ENCODE measurements at places on chromosomes 1 and 21.

DNA sequence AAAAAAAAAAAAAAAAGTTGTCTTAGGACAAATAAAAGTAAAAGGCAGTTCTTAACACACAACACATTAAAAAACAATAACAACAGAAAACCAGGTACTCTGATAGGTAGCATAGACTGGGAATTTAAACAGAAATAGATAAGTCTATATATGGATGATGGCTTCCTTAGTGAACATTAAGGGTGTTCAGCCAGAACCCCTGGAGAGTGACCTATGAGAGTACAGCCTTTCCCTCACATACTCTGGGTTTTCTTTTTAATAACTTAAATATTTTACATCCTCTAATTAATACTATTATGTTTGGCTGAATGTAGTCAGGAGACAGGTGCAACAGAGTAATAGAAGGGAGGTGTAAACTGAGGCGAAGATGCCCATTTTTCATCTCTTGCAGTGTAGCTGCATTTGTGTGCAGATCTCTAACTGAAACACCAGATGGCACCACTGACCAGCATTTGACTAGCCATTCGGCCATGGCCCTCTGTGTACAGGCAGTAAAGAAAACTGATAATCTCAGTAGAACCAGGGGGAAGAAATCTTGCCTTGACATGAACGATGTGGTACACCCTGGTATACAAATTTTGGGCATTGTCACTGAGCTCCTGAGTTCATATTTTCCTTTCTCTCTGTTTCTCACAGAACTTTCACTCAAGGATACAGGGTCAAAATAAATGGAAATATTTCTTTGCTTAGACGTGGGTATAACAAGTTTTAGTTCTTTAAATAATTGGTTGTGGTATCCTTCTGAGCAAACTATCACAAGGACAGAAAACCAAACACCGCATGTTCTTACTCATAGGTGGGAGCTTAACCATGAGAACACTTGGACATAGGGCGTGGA, 7.6 kb downstream of the TTF2 start:
- DNase-seq, result peak; percentile 86

DNA sequence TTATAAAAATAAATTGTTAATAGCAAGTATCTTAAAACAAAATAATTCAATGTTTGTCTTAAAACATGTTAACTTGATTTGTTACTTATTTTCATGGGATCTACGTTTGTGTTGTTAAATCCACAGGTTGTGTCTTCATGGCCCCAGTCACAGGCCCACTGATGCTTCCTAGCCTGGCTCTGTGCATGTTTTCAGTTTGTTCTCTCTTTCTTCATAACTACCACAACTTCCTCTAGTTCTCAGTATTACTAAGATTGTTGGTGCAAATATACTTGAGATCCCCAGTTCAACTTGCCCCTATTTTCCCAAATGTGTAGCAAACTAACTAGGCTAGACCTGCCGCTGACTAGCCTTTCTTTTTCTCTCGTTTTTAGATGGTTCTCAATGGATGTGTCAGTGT, 250.5 kb downstream of the NRIP1 start:
- DNase-seq, result no peak

DNA sequence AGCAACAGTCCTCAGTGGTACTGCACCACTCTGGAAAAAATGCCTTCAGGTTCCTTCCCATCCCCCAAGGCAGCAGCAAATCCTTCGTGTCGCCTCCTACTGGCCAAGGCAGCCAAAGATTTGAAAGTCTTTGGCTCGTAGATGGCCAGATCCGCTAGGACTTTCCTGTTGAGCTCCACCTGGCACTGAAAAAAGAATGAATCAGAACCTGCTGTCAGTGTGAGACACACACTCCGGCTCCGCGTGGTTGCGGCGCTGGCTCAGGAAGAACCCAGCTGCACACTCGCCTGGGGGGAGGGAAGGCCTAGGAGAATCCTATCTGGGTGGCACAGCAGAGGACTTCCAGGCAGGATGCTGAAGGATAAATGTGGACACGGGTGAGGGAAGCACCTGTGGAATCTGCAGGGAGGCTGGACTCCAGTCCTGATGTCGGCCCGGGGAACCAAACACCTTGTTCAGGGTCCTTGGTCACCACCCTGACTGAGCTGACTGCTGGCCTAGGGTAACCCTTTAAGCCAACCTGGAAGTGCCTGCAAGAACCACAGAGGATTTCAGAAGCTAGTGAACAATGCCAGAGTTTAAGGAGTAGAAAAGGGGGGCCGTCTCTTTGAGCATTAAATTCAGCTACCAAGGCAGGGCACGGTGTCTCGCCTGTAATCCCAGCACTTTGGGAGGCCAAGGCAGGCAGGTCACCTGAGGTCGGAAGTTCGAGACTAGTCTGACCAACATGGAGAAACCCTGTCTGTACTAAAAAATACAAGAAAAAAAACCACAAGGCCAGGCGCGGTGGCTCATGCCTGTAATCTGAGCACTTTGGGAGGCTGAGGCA, 3.2 kb upstream of the CCNL2 start:
- peak; percentile 40 for DNase-seq

DNA sequence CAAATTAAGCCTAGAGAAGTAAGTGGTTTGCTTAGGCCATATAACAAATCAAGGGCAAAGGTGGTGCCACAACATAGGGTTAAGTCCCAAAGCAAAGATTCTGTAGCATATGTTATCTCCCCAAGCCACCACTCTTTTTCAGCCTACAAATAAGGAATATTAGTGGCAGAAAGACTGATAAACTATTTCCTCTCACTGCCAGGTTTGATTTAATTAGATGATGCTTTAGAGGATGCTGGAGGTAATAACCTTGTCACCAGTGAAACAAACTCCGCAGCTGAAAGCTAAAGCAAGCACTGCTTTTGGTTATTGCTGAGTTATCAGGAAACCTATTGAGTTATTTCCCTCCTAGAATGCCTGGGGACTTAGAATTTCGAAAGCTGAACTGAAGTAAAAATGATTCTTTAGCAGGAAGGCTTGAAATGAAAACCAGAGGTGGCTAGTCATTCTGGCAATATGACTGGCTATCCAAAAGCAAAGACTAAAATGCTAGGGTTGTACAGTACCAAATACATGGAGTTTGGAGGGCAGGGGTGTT, 145.2 kb downstream of the SYT2 start:
- no peak for DNase-seq

GRCh38 chr1:57063406-57064125, 97.8 kb upstream of the C8B start:
- DNase-seq, result no peak

DNA sequence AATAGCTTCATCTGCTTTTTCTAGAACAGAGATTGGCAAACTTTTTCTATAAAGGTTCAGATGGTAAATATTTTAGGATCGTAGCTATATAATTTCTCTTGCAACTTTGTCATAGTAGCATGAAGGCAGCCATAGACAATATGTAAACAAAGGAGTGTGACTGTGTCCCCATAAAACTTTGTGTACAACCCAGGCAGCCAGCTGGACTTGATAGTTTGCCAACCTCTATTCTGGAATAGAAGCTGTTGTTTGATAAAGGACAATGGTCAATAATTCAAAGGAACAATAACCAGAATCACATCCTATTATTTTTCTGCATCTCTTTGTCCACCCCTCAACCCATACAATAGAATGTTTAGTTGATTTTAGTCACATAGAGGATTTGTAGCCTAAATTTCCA, 286.7 kb downstream of the LMX1A start:
- peak; percentile 88 for DNase-seq

DNA sequence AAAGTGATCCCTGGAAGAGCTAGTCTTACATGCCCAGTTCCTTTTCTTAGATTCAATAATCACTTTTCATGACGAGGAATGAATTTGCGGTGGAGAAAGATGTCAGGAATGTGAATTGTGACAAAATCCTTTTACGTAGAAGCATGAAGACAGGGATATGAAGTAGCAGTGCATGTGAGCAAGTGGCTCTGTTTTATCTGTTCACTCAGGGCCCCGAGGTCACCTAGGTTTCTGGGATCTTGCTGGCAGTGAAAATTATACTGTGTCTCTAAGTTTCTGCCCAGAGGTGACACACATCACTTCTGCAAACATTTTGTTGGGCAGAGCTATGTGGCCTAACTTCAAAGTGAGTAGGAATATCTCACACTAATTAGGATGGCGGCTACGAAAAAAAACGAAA, 79.3 kb downstream of the USP25 start:
- DNase-seq, result no peak

GRCh38 chr21:46559291-46559983, 45.4 kb downstream of the S100B start:
- DNase-seq, result no peak

DNA sequence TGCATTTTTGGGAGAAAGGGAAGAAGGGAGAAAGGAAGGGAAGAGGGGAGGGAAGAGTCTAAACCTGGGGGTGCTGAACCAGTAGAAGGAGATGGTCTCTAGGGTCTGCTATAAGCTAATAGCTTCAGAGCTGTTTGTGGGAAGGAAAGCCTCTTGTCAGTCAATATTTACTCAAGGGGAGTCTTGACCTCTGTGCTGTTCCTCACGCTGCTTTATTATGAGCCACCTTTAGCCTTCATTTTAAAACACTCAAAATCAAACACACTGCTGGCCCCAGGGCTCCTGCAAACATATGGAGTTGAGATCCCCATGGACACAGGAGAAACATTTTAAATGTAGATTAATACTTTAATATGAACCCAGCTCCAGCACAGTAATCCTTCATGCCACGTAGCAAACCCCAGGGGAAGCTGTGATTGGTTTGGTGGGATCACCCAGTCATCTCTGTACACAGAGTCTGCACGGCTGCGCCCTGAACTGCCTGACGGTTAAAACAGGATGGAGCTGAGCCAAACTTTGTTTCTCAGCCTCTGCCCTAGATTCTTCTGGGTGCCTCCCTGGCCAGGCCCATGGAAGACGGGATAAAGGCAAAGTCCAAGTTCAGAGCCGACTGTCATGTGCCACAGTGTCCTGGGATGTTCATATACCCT, 40.2 kb upstream of the VWA5B1 start:
- DNase-seq, result peak; percentile 23

GRCh38 chr1:245700631-245701030, 545.8 kb downstream of the KIF26B start:
- no peak for DNase-seq

DNA sequence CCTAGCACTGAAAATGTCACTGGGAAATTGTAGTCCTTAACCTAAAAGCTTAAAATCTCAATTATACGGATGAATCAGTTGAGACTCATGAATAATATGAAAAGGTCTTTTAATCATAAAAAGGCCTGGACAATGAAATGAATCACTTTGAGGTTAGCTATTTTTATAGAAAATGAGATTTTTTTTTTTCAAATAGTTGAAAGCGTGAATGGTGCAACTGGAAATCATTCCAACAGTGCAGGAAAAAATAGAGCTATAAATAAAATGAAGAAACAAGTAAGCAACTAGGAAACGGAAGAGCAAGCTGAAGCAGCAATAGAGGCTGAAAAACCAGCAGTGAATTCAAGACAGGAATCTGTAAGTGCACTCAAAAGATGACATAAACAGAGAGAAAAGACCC, 142.9 kb downstream of the BACH1 start:
- no peak for DNase-seq

- no peak for DNase-seq
Measured at GRCh38 chr1:228318823-228319241, 87.8 kb downstream of the TRIM11 start.

GRCh38 chr1:177858332-177858821, 111.5 kb downstream of the SEC16B start:
- DNase-seq, result peak; percentile 14

GRCh38 chr1:14659913-14660312, 61.4 kb downstream of the KAZN start:
- DNase-seq, result no peak

DNA sequence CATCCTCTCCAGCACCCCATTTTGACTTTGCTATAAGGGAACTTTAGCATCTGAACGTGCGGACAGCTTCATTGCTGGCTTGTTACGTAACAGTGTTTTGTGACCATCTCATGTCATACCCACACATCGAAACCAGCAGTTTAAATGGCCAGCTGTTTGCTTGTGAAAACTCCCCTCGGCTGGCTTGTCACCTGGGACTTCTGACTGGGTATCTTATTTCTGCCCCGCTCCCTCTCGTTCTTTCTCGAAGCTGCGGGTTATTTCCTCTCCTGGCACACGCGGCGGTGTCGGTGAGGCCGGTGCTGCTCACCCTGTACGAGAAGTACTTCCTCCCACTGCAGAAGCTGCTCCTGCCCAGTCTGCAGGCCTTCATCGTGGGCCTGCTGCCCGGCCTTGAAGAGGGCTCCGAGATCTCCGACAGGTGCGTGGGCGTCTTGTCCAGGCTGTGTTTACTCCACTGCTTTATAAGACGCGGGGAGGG, 43.5 kb downstream of the DOP1B start:
- no peak for DNase-seq

GRCh38 chr1:41678111-41678878, 193.8 kb upstream of the EDN2 start:
- DNase-seq, result no peak

DNA sequence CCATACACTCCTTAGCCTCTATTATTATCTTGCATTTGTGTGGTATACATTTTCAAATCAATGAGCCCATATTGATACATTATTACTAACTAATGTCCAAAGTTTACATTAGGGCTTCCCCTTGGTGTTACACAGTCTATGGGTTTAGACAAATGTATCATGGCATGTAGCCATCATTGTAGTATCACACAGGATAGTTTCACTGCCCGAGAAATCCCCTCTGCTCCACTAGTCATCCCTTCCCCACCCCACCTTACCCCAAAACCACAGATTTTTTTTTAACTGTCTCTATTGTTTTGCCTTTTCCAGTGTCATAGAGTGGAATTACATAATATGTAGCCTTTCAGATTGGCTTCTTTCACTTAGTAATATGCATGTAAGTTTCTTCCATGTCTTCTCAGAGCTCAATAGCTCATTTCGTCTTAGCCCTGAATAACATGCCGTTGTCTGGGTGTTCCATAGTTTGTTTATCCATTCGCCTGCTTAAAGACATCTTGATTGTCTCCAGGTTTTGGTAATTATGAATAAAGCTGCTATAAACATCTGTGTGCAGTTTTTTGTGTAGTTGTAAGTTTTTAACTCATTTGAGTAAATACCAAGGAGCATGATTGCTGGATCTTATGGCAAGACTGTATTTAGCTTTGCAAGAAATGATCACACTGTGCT, 86.4 kb upstream of the LYST start:
- DNase-seq, result no peak

DNA sequence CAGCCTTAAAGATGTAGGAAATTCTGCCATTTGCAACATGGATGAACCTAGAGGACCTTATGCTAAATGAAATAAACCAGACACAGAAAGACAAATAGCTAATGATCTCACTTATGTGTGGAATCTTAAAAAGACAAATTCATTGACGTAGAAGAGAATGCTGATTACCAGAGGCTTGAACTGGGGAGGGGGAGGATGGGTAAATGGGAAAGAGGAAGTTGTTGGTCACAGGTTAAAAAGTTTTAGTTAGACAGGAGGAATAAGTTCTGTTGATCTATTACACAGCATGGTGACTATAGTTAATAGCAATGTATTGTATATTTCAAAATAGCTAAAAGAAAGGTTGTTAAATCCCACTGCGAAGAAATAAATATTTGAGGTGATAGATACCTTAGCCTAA, 62.8 kb downstream of the PKN2 start:
- no peak for DNase-seq

GRCh38 chr1:94329986-94330385, 88.2 kb upstream of the ABCD3 start:
- peak; percentile 9 for DNase-seq

GRCh38 chr1:168637350-168637991, 61.1 kb downstream of the XCL1 start:
- DNase-seq, result peak; percentile 24
